Stimulated activated CD8-positive, alpha-beta memory T cell treated with anti-CD3 and anti-CD28 coated beads, Interleukin-15, amount 100 ng/mL, for 4 hours (primary cell): ENCODE measurements at places on chromosomes 1 and 21.

DNA sequence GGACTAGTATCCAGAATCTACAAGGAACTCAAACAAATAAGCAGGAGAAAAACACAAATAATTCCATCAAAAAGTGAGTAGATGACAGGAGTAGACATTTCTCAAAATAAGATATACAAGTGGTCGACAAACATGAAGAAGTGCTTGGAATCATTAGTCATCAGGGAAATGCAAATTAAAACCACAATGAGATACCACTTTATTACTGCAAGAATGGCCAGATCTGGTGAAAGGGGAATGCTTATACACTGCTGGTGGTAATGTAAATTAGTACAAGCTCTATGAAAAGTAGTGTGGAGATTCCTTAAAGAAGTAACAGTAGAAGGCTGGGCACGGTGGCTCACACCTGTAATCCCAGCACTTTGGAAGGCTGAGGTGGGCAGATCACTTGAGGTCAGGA is 73.8 kb downstream of the POU2F1 start:
- no peak for DNase-seq

GRCh38 chr1:62281922-62282555 is 37.2 kb downstream of the KANK4 start:
- no peak for DNase-seq

DNA sequence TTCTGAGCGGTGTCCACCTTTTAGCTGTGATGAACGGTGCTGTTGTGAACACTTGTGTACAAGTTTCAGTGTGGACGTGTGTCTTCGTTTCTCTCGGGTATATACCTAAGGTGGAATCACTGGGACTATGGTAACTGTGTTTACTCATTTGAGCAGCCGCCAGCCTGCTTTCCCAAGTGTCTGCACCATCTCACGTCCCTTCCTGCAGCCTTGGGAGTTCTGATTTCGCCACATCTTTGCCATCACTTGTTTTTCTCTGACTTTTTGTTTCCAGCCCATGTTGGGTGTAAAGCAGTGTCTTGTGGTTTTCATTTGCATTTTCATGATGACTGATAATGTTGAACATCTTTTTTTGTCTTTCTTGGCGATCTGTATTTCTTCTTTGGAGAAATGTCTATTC is 40.4 kb downstream of the COL18A1 start:
- no peak for DNase-seq

GRCh38 chr1:64236541-64236954 is 33.1 kb downstream of the UBE2U start:
- DNase-seq = no peak
